ENCODE measurements at places on chromosomes 3 and 15.

DNA sequence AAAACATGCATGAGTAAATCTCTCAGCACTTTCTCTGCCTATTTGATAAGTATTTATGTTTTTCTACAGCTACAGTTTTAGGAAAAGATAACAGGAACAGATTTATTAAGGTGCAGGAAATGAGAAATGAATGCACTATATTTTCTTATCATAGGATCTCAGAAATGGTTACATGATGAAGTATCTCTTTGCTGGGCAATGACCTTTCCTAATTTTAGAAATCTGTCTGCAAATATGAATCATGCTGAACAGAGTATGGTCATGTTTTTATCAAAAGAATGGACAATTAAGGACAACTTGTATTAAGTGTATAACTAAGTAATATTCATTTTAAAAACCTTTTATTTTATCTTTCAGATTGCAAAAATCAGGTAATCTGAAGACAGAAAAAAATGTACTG is 53.8 kb upstream of the SPPL2A start:
- H3K4me3 ChIP-seq: no peak overlapping the region
- no peak for DNase-seq
- no peaks in the 10 kb centered on the region for H3K4me1 ChIP-seq
- no peaks in the 10 kb centered on the region for H3K36me3 ChIP-seq

DNA sequence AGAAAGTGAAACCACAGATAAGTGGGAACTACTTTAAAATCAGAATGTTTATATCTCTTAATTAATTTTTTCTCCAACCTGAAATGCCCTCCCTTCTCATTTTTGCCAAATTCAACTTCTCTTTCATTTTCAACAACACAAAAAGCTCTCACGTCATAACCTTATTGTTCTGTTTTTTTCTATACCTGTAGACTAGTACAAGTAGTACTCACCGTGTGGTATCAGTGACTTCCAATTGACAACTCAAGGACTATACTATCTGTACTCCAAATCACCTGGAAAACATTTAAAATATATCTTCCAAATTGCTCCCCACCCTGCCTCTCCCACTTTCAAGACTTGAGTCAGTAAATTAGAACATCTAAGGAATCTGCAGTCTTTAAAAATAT is 72.8 kb upstream of the ZNF280D start:
- DNase-seq: no peak
- no peaks in the 10 kb centered on the region for H3K27me3 ChIP-seq
- H3K4me1 ChIP-seq: no peaks in the 10 kb centered on the region
- H3K4me3 ChIP-seq: peak overlapping the region; percentile 73

GRCh38 chr3:166634091-166634746 is 745.9 kb downstream of the ZBBX start:
- no peaks in the 10 kb centered on the region for H3K36me3 ChIP-seq
- no peaks in the 10 kb centered on the region for H3K27me3 ChIP-seq
- H3K4me3 ChIP-seq: no peak overlapping the region
- H3K27ac ChIP-seq: no peak overlapping the region

- no peaks in the 10 kb centered on the region for H3K36me3 ChIP-seq
- H3K4me3 ChIP-seq: no peak overlapping the region
Observed at GRCh38 chr3:113546414-113546893, 14.1 kb downstream of the SIDT1 start.

DNA sequence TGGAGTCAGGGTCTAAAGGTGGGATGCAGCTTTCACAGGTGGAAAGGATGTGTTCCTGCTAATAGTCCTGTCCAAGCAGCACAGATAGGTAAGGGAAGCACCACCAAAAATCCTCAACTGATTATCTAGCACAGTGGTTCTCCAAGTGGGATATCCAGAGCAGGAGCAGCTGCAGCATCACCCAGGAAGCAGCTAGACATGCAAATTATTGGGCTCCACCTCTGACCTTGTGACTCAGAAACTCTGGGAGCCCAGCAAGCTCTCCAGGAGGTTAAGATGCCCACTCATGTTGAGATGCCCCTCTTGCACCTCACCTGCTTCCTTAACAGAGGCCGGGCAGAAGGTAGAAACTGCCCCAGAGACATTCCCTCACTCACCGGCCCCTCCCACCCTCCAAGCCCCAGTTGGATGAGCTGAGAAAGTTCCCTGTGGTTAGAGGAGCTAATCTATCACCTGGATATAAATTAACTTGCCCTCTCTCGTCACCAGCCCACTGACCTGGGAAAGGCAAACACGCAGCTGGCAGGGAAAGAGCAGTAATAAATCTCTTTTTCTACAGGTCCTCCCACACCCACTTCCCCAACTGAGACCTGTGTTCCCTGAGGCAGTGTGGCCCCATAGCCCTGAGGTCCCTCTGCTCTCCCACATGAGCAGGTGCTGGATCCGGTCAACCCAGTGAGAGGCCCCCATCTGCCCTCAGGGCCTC is 39.3 kb downstream of the ADCY5 start:
- DNase-seq: no peak
- no peak overlapping the region for H3K4me3 ChIP-seq
- peaks cover 15% of the 10 kb centered on the region for H3K4me1 ChIP-seq
- H3K36me3 ChIP-seq: no peaks in the 10 kb centered on the region

- peak; percentile 58 for DNase-seq
- H3K27me3 ChIP-seq: no peaks in the 10 kb centered on the region
- peak overlapping the region; percentile 100 for H3K4me3 ChIP-seq
- peak overlapping the region; percentile 59 for H3K27ac ChIP-seq
- no peaks in the 10 kb centered on the region for H3K36me3 ChIP-seq
Observed at GRCh38 chr3:12662593-12663400, 1.1 kb downstream of the RAF1 start.

- H3K27ac ChIP-seq: no peak overlapping the region
- DNase-seq: peak; percentile 28
- peaks cover 3% of the 10 kb centered on the region for H3K4me1 ChIP-seq
- H3K4me3 ChIP-seq: no peak overlapping the region
Observed at GRCh38 chr15:95175914-95176658, 944.7 kb downstream of the MCTP2 start.

DNA sequence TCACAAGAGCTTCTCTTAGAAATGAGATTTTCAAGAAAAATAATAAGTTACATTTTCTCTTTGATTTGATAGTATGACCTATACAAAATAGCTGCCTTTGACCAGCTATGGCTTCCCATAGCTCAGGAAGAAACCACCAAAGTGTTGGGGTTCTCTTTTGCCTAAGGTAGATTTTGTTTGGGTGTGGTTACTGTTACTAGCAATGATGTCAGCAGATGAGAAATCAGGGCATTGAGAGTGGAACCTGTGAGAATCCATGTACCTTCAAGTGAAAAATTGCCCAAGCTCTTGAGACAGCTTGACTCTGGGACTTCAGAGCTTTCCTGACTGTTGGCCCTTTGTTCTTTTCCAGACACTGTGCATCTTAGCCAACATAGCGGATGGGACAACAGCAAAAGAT is 45.6 kb downstream of the NME9 start:
- no peak overlapping the region for H3K4me3 ChIP-seq
- no peak overlapping the region for H3K27ac ChIP-seq

- no peaks in the 10 kb centered on the region for H3K27me3 ChIP-seq
- DNase-seq: no peak
- H3K4me1 ChIP-seq: peaks cover 8% of the 10 kb centered on the region
- H3K36me3 ChIP-seq: no peaks in the 10 kb centered on the region
- no peak overlapping the region for H3K27ac ChIP-seq
- no peak overlapping the region for H3K4me3 ChIP-seq
Observed at GRCh38 chr3:37200141-37200540, 25.8 kb upstream of the LRRFIP2 start.

Data from mesenchymal stem cell (in vitro differentiated cells and primary cell).